Stimulated activated CD4-positive, alpha-beta T cell treated with anti-CD3 and anti-CD28 coated beads, Interleukin-4, amount 100 ng/mL, for 4 hours (primary cell): ENCODE measurements at places on chromosomes 16 and 17.

DNA sequence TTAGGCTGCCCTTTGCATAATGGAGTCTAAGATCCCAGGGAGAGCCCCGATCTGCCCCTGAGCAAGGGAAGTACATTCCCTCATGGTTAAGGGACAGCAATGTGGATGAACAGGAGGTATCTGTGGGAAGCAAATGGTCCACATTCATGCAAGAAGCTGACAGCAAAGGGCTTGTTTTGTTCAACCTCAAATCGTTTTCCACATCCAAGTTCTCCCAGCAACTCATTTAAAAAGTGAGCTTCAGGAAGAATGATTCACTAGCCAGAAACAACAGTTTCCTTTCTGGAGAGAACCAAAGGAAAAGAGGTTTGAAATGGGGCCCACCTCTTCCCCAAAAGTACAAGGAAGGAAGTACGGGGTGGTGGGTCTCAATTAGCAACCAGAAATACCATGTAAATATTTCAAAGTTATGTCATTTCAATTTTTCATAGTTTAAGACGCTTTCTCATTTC, 9.4 kb downstream of the HSPB9 start:
- no peak for DNase-seq

GRCh38 chr17:34974794-34975785, 5.2 kb upstream of the LIG3 start:
- no peak for DNase-seq

DNA sequence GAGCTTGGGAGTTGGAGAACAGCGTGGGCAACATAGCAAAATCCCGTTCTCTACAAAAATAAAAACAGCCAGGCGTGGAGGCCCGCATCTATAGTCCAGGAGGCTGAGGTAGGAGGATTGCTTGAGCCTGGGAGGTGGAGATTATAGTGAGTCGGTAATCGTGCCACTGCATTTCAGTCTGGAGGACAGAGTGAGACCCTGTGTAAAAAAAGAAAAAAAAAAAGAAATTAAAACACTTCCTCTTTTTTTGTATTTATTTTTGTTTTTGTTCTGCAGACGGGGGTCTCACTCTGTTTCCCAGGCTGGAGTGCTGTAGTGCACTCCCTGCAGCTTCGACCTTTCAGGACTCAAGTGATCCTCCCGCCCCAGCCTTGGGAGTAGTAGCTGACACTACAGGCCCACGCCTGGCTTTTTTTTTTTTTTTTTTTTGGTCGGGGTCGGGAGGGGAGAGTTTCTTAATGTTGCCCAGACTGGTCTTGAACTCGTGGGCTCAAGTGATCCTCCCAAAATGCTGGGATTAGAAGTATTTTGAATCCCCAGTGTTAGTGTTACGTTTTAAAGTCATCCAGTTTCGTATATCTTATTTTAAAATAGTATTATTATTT, 1.5 kb downstream of the IST1 start:
- no peak for DNase-seq

DNA sequence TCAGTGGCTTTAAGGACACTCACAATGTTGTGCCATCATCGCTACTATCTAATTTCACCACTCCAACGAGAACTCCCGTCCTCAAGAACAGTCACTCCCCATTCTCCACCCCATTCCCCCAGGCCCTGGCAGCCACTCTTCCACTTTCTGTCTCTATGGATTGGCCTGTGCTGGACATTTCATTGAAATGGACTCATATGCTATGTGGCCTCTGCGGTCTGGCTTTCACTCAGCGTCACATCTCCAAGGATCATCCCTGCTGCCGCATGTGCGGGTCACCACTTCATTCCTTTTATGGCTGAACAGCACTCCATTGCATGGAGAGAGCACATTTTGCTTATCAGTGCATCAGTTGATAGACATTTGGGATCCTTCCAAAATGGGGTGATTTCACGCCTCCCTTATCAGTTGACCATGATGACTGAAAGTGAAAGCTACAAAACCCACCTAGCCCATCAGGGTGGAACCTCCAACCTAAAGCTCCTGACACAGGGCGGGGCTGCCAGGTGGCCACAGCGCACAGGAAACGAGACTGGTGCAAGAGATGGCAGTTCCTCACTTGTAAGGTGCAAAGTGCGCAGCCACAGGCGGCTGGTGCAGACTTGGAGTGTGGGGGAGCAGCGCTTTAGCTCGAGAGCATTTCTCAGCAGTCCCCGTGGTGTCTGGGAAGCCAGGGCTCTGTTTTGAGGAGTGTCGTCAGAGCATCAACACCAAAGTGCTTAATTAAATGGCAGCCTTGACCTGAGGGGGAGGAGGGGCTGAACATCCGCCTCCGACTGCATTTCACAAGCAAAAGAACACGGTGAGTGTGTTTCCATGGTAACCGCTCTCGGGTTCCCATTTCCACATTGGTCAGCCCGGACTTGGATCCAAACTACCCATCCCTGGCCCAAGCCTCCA, 23.8 kb downstream of the COTL1 start:
- no peak for DNase-seq

GRCh38 chr17:45098869-45099616, 33.3 kb downstream of the PLCD3 start:
- DNase-seq = peak; percentile 71

GRCh38 chr17:28334666-28335200, 539 bp downstream of the IFT20 start:
- DNase-seq = no peak

DNA sequence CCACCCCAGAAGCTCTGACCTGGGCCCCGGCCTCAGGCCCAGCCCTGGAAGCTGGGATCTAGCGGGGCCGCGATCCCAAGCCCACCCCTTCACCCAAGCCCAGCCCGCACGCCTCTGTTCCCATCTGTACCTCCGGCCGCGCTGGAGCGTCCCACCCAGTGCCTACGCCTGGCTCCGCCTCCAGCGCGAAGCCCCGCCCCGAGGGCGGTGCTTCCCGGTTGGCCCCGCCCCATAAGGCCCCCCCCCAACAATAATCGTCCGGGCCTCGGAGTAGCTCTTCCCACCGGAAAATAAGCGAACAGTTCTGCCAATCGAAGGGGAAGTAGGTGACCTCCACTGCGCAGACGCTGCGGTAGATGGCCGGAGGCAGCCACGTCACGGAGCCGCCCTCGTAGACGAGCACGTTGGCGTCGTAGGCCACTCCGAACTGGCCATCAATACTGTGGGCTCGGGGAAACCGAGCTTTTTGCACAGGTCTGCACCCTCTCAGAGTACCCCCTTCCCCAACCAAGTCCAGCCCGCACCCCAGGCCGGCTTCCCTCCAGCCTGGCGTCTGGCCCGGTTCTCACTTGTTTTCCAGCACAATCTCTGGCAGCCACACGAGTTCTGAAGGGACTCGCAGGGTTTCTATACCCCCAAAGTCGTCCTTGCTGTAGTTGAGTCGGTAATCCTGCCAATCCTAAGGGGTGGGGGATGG, 1.1 kb downstream of the CHRNE start:
- DNase-seq = peak; percentile 21

GRCh38 chr16:29720703-29721102, 25.1 kb downstream of the C16orf54 start:
- no peak for DNase-seq

GRCh38 chr16:22684574-22685458, 129.1 kb upstream of the HS3ST2 start:
- DNase-seq = no peak

DNA sequence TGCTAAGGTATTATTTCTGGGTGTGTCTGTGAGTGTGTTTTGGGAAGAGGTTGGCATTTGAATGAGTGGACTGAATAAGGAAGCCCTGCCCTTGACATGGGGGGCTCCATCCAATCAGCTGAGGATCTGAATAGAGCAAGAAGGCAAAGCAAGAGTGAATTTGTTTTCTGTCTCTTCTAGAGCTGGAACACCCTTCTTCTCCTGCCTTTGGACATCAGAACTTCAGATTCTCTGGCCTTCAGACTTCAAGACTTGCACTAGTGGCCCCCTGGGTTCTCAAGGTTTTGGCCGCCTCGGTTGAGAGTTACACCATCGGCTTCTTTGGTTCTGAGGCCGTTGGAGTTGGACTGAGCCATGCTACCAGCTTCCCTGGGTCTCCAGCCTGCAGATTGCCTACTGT, 448.6 kb downstream of the SHISA9 start:
- no peak for DNase-seq

GRCh38 chr17:65618516-65618915, 57.1 kb upstream of the AXIN2 start:
- DNase-seq = no peak

- no peak for DNase-seq
Measured at GRCh38 chr16:57123216-57123973, 31.0 kb downstream of the CPNE2 start.

GRCh38 chr16:1286513-1287094, 22.8 kb upstream of the UBE2I start:
- DNase-seq = no peak

DNA sequence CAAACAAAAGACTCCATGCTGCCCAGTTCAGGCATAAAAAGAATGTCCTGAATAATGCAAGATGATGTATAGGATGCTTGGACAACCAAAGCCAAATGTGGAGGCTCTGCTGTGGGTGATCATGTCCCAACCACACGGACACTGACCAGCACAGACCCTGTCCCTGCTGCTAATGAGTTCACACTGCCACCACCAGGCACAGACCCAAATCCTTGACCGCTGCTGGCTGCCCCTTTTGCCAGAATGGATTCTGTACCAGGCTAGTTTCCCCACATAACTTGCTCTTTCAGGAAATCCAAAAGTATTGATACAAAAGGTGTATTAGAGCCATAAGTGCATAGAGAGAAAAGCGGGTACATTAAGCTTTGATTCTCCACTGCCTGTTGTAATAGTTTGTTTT, 60.9 kb downstream of the XYLT1 start:
- DNase-seq = no peak

GRCh38 chr17:54339731-54340130, 517.0 kb downstream of the KIF2B start:
- DNase-seq = no peak

DNA sequence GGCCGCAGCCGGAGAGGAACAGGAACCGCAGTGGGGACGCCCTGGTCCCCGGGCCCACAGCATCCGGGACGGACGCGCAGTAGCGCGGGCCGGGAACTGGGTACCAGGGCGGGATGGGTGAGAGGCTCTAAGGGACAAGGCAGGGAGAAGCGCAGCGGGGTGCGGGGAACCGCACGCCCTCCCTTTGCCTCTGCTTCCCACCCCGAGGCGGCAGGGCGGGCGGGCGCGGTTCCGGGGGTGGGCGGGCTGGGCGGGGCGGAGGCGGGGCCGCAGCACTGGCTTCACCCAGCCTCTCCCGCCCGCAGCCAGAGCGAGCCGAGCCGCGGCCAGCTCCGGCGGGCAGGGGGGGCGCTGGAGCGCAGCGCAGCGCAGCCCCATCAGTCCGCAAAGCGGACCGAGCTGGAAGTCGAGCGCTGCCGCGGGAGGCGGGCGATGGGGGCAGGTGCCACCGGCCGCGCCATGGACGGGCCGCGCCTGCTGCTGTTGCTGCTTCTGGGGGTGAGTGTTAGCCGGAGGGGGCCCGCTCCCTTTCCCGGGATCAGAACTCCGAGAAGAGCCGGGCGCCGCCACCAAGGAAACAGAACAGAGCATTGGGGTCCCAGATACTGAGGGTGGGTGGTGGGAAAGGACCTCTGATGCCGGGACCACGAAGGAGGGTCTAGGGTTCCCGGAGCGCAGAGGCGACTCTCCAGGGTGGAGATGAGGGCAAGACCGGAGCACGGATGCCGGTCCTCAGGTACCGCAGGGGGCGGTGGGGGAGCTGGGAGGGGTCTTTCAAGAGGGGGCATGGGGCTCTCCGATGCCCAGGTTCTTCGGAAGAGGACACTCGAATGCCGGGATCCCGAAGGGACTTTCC, at the start of gene NGFR:
TSS of gene NGFR (plus strand) at position 308 of the 856 bp plus-strand sequence. CDS start at position 433, 125 bp downstream.
- peak; percentile 52 for DNase-seq

- DNase-seq = no peak
Measured at GRCh38 chr16:84751241-84751640, 51.4 kb downstream of the USP10 start.

DNA sequence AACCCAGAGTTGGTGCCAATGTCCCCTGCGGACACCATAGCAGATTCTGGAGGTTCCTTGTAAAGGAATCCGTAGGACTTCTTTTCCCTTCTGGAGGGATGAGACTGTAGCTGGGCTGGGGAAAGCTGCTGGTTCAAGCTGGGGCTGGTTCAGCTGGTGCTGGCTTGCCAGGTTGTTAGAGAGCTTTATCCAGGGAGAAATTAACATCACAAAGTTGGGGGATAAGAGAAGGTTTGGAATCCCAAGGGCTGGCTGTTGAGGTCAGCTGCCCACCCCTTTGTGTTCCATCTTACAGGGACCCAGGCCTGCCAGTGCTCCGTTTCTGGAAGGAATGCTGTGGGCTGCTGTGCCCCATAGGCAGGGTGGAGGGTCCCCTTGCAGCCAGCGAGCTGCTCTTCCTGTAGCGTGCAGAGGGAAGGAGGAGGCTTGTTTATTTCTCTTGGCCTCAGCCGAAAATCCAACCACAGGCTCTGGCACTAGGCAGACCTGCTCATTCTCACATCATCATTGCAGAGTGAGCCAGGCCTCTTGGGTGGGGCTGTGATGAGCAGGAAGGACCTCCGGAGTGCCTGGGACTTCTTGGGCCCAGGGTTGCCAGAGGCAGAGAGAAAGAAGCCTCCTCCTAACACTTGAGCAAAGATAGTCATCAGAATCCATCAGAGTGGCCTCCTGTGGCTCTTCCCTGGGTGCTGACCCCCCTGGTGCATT, 251.1 kb downstream of the SEC14L1 start:
- no peak for DNase-seq
